ENCODE measurements at places on chromosomes 12 and 14.

- no peak for DNase-seq
These were observed 76.1 kb upstream of the REP15 start for GRCh38 chr12:27620121-27620520.

DNA sequence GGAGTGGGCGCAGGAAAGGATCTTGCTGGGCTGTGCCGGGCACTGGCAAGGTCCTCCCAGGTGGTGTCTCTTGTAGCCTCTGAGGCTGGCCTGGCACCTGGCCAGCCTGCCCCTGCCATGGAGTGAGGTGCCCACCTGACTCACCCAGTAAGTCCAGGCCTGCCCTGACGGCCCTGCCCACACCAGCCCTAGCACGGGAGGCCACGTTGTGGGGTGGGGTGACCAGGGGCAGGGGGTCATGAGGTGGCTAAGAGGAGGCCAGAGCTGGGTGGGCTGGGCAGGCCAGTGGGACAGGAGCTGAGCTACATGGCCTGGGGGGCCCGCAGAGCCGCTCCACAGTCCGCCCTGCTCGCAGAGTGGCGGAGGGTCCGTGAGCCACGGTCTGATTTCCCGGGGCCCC, 45.4 kb downstream of the KIF26A start:
- DNase-seq: no peak

- DNase-seq: no peak
These were observed 188.5 kb upstream of the PRMT8 start for GRCh38 chr12:3302401-3303041.

DNA sequence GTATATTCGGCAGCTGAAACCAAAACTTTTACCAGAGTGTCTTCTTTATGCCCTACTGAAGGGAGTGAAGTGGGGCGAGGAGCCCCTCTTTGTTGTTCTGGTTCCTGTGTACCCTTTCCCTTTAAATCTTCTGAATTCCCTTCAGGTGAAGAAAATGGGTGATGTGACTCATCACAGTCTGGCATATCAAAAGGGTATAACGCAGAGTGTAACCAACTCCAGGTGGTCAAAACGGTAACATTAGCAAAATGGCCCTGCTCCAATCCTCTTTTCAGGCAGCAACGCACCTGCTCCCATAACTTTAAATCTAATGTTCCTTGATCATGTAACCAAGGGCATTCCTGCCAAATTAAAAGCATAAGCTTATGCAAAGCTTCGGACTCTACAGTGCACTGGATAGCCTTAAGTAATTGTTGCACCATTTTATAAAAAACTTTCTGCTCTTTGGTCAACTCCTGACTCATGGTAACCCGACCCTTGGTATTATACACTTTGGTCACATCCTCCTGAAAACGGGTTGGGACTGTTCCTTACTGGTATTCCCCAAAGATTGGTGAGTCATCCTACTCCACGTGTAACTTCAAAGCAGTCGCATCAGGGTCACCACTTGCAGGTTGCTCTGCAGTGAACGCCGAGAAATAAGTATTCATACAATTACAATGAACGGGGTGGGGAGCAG, 83.1 kb downstream of the KCNMB4 start:
- DNase-seq: no peak

GRCh38 chr12:111645433-111645832, 40.3 kb downstream of the BRAP start:
- DNase-seq: no peak

- DNase-seq: no peak
These were observed 95.8 kb downstream of the LGMN start for GRCh38 chr14:92652413-92653151.

DNA sequence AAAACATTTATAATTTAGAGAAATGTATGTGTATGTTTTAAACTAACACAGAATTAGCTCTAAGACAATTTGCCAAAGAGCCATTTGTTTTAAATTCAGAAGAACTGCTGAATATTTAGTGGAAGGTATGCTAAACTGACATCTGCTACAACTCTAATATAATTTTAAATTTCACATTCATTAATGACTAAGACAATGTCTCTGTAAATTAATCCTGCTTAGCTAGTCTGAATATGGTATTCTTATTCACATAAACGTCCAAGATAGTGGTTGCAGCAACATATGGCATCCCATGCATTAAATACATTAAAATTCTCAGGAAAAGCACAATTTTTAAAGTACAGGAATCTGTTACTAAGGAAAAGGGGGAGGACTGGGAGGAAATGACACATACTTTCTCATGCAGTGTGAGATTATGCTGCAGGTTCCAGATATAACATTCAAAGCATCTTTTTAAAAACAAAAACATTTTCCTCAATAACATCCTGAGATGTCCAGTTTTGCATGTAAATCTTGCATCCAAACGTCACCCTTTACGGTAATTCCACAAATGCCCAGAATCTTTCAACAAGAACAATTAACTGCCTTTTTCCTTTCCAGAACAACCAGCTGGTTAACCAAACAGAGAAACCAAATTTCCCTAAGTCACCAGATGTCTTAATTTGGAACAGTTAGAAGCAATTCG, 26.9 kb downstream of the WDR89 start:
- no peak for DNase-seq

GRCh38 chr14:59026081-59026480, 162.4 kb upstream of the DAAM1 start:
- no peak for DNase-seq

GRCh38 chr12:113463746-113464451, 7.8 kb downstream of the LHX5 start:
- DNase-seq: no peak

DNA sequence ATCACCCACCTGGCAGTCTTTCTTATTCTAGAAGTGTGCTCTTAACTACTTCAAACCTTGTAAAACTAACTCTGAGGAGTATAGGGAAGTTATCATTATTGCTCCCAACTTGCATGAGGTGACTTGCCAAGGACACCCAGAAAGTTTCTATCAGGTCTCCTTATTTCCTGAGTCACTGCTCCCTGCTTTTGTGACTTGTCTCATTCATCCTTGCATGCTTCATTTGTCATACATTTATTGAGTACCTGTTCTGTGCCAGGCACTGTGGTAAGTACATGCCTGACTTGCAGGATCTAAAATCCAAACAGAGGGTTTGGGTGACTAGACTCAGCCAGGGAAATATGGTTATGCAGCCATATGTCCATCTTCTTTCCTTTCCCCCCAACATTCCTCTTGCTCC, 25.5 kb downstream of the CFAP251 start:
- no peak for DNase-seq

GRCh38 chr12:97572220-97572619, 109.6 kb downstream of the RMST start:
- DNase-seq: no peak

GRCh38 chr14:66244834-66245233, 241.3 kb upstream of the CCDC196 start:
- DNase-seq: no peak

GRCh38 chr12:57156701-57157403, 9.4 kb upstream of the LRP1-AS start:
- DNase-seq: no peak

GRCh38 chr14:20986811-20987210, 3.0 kb upstream of the METTL17 start:
- no peak for DNase-seq
